Activated naive CD4-positive, alpha-beta T cell treated with anti-CD3 and anti-CD28 coated beads, Interleukin-2, amount 50 U/mL, for 16 hours (primary cell): ENCODE measurements at places on chromosomes 7 and 10.

DNA sequence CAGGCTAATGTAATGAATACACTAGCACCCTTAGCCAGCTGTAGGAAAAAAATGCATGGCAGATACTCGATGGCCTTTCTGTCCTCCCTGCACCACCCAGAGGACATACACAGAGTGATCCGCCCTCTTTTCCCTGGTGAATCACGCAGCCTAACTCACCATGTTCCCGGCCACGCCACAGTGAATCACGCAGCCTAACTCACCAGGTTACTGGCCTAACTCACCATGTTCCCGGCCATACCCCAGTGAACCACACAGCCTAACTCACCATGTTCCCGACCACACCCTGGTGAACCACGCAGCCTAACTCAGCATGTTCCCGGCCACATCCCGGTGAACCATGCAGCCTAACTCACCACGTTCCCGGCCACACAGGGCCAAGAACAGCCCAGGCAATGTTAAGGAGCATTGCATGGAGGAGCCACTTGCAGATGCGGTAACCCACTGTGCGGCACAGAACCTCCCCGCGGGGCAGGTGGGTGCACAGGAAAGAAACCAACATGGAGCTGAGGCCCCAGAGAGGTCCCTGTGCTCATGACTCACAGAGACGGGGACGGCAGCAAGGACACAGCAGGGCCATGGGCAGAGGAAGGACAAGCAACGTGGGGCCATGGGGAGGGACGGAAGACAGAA lies 508.5 kb downstream of the DNAJB6 start:
- no peak for DNase-seq

GRCh38 chr10:99276848-99277486 lies 41.3 kb upstream of the HPSE2 start:
- no peak for DNase-seq

- peak; percentile 22 for DNase-seq
Observed at GRCh38 chr10:21499701-21500577, 25.5 kb downstream of the SKIDA1 start.

GRCh38 chr7:127809261-127809702 lies 157.3 kb downstream of the SND1 start:
- DNase-seq, result no peak

GRCh38 chr7:40418448-40418847 lies 283.6 kb downstream of the SUGCT start:
- no peak for DNase-seq

DNA sequence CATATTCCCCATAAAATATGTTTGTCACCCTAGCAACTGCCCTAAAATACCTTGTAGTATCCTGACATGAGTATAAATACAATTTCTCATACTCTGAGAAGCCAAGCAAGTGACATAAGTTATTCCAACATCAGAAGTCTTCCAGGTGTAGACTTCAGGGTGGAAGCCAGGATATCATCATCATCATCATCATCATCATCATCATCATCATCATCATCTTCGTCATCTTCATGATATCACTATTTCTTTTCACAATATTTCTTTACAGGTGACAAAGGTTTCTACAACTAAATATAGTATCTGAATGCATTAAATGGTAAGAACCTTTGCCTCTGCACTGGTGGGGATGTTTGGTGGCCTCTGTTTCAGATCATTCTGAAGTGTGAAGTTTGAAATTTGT lies 10.0 kb upstream of the GPR141 start:
- DNase-seq, result no peak

DNA sequence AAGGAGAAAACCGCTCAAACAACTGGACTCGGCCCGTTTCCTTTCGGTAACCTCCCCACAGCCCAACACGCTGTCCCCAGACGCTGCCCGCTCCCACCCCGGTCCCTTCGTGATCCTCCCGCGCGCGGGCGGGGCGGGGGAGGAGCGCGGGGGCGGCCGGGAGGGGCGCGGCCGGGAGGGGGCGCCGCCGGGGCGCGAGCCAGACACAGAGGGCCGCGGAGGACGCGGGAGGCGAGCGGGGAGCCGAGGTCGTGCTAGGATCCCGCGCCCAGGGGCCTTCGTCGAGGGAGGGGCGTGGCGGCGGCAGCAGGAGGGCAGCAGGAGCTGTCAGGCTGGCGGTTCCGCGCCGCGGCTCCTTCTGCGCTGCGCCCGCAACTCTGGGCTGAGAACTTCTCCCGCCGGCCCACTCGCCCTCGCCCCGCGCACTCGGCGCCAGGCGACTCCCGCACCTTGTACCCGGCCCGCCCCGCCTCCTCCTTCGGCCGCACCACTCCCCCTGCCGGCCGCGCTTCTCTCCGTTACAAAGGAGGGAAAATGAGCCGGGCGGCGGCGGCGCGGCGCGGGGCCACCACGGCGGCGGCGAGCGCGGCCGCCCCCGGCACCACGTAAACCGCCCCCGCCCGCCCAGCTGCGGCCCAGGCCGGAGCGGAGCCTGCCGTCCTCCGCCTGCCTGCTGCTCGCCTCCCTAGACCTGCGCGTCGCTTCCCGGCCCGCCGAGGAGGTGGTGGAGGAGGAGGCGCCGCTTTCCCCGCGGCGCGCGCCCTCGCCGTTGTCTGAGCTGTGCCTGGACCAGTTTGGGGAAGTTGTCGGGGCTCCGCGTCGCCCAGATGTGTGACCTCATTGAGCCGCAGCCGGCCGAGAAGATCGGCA lies at the start of gene CDK14:
Gene CDK14, plus strand, starts transcription at position 521 of the 870 bp plus-strand sequence. Its CDS starts 307 bp downstream, at position 828.
- DNase-seq, result peak; percentile 41

DNA sequence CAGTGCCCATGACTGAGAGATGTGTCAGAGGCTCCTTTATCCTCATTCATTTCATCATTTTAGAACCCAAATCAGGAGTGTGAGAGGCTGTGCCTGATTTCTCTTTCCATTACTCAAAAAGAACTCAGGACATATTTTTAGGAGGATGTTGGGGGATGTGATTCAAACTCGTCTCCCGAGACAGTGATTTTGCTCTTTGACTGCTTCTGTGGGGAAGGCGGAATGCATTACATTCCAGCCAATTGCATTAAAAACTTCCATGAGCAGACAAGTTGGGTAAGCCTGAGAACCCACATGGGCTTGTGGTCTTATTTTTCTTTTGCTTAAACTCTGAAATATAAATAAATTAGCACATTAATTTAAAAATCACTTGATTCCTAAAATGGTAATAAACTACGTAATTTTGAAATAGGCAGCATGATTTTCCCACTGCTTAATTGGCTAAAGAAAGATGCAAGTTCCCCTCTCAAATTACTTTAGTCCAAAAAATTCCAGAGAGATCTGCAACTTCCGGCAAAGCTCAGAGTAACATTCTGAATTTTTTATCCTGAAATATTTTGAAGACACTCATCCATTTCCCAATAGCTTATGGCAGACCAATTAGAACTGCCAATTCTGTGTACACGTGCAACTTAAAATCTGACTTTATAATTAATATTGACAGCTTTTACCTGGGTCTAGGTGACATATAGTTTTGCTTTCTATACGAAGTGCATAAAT lies 185.6 kb downstream of the C7orf25 start:
- DNase-seq, result no peak

DNA sequence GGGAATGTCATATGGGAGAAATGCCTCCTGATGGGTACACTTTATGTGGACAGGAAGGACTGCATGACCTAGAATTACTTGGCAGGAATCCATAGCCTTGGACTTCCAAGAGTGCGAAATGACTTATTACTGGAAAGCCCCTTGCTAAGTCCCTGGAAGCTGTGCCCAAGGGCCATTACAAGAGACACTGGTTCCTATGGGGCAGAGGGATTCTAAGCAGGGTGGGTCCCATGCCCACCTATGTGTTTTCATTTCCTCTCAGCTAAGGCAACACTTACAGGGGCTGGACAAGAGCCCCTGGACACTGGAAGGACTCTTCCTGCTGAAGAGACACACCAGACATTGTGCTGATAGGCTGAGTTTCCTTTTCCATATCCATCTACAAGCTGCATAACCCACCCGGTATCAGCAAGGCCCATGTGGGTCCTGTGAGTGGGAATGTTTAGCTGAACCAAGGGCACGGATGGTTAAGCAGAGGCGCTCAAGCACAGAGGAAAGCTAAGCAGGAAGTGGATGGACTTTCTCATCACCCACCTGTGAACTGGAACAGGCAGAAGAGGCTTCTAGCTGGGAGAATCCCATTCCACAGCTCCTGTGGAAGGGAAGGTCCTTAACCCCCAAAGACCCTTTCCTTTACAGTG lies 56.2 kb downstream of the XPNPEP1 start:
- DNase-seq, result no peak

GRCh38 chr10:110411047-110411410 lies 86.7 kb upstream of the DUSP5 start:
- no peak for DNase-seq

DNA sequence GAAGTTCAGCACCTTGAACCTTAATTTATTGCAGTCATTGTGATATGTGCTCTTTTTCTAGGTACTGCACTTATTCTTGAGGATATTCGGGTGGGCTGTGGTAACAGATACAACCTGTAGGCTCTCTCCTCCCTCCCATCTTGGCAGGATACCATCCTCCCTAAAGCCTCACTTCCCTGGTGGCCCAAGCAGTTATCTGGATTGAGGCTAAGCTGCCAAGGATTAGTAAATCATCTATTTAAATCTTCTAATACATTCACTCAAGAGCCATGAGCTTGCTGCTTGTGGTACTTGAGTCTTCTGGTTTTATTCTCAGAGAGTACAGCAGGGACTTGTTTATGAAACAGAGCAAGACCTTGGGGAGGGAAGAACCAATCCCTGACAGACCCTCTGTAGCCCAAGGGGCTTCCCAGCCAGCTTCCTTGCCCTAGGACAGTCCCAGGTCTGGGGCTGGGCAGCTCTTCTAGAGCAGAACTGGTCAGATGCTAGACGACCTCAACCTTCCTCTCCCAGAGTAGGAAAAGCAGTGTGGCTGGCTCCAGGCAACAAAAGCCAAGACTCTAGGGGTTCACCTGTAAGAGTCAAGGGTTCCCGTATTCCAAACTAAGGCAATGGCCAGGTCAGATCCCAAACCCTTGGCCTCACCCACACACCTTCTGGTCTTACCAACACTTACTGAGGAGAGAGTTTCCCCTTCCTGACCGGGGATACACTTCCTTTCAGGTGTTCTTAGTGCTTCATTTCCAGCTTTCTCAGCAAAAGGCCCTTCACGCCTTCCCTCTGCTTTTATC lies 21.3 kb downstream of the WNT8B start:
- DNase-seq, result no peak

- DNase-seq, result no peak
Observed at GRCh38 chr7:44263326-44264082, 61.9 kb downstream of the CAMK2B start.

DNA sequence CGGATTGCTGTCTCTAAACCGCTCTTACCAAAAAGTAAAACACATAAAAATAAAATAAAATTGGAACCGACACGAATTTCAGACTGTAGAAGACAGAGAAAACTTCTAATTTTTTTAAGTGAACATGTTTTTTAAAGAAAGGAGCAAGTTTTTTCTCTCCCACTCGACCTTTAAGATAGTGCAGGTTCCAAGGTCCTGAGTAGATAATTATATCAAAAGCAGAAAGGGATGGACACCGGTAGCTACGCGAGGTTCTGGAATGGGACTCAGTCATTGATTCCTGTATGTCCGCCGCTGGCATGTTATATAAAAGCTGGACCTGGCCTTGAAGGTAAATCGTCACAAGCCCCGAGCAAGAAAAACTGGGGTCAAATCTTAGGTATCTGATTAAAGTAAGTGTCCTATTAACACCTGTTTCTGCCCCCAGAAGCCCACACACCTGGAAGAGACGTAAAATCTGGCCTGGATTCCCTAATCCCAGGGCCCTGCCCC lies 462 bp upstream of the CISD1 start:
- no peak for DNase-seq

- DNase-seq, result no peak
Observed at GRCh38 chr10:126668505-126668904, 2.0 kb downstream of the C10orf90 start.

- no peak for DNase-seq
Observed at GRCh38 chr7:6218329-6218728, 54.1 kb downstream of the CYTH3 start.

DNA sequence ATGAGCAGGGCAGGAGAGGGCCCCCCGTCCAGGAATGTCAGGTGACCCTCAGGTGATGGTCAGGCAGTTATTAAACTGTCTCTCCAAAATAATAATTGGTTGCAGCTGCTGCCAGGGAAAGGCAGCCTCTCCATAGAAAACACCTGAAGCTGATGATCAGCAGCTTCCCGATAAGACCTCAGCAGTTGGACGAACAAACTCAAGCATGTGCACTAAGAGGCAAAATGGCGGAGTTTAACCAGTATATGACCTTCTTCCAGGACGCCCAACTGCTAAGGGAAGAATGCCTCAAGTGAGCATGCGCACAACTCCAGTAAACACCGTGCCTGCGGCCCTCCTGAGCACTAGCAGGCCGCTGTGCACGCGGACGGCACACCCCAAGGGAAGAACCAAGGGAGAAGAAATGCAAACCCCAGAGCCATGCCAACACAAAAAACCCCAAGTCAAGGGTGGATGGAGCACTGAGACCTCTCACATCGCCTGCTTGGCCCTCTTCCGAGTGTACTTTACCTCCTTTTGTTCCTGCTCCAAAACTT lies 38.9 kb upstream of the ADARB2 start:
- DNase-seq, result no peak

DNA sequence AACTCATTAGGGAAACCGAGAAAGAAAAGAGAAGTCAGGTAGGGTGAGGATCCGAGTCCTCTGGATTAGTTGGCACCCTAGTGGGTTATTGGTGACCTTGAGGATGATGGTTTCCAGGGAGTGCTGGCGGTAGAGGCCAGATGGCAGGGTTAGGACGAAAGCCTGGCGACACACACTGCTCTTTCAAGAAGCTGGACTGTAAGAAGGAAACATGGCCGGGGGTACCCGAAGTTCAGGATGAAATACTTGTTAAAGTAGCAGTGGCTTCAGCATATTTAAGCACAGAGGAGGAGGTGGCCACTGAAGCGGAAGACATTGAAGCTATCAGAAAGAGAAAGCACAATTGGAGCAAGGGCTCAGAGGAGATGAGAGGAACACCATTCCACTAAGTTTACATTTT lies 224.6 kb downstream of the RELN start:
- DNase-seq, result no peak

DNA sequence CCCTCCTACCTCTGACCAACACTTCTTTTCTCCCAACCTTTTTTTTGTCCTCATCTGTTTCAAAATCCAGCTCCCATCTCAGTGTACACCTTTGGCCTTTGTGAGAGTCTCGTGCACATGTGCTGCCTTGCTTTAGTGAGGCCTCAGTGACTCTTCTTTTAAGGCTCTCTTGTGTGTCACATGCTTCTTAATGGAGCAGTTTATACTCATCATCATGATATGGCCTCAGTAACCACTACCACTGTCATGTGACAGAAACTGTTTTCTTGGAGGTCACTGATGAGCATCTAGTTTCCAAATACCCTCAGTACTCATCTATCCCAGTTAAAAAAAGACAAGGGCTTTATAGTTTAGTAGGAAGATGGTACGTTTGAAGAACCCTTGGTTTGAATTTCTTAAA lies 8.1 kb upstream of the ARHGAP22 start:
- no peak for DNase-seq

DNA sequence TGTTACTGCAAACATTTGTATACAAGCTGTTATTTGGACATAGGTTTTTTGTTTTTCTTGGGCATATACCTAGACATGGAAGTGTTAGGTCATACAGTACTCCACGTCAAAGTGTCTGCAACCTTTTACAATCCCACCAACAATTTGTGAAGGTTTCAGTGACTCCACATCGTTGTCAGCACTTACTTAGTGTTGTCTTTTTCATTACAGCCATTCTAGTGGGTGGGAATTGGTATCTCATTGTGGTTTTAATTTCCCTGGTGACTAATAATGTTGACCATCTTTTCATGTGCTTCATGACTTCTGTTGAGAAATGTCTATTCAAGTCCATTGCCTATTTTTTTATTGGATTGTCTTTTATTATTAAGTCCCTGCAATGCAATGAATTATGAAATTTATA lies 95.0 kb downstream of the UBE3C start:
- no peak for DNase-seq

GRCh38 chr10:43386981-43387677 lies 15.7 kb downstream of the FXYD4 start:
- DNase-seq, result no peak
